Upper lobe of right lung (tissue), 1 donor: ENCODE measurements at places on chromosomes 6 and 20.

DNA sequence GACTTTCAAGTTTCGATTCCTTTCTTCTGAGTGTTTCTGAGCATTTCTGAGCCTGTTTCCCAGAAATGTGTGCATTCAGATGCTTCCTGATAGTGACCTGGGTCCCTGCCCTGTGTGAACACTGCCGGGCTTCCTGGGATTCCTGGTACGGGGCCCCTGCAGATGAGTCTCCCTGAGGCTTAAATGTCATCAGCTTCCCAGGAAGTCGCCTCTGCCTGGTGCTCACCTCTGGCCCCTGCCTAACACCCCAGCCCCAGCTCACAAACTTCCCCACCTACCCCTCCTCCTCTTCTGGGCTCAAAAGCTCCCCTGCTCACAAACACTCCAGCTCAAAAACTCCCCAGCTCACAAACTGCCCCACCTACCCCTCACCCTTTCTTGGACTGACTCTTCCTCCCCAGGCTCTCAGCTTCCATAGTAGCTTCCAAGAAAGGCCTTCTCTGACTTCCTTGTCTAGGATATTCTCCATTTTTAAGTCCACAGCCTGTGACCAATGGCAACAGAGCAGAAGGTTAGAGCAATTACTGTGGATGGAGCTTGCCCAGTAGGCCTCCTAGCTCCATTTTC, 42.0 kb downstream of the TGM2 start:
- no peaks in the 10 kb centered on the region for H3K36me3 ChIP-seq
- H3K27ac ChIP-seq = peak overlapping the region; percentile 62
- peaks cover 20% of the 10 kb centered on the region for H3K4me1 ChIP-seq

DNA sequence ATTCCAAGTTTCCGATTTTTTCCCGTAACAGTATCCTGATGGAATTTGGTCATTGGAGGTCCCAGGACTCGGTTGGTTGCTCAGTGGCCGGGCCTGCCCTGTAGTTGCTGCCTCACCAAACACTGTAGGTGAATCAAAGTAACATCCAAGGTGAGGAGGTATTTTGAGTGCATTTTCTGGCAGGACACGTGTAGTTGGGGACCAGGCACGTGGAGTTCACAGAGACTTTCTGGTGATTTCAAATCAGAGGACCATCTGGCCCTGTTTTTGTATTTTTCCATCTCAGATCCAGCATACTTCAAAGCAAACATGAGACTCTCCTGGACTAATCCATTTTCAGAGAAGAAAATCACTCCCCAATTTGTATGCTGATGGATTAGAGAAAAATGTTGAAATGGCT, 9.9 kb upstream of the DTD1 start:
- no peak for DNase-seq
- no peaks in the 10 kb centered on the region for H3K27me3 ChIP-seq
- no peak overlapping the region for H3K4me3 ChIP-seq
- H3K36me3 ChIP-seq = no peaks in the 10 kb centered on the region

- no peak overlapping the region for H3K4me3 ChIP-seq
- DNase-seq = no peak
- no peak overlapping the region for H3K27ac ChIP-seq
- no peaks in the 10 kb centered on the region for H3K4me1 ChIP-seq
- no peaks in the 10 kb centered on the region for H3K27me3 ChIP-seq
These were observed 356.7 kb downstream of the QKI start for GRCh38 chr6:163771180-163771579.

DNA sequence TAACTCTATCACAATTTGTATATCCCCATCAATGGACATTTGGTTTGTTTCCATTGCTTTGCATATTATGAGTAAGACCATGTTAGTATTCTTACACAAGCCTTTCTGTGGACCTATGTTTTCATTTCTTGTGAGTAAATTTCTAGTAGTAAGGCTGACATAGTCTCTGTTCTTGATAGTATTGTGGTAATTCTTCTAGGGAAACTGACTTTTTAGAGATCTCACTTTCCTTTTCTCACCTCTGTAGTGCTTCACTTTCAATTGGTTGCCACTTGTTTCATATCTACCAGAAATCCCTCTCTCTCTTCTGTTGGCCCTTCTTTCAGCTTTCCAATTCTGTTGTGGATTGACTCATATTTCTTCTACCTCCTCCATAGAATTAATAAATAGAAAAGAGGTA, 8.5 kb downstream of the ISM1 start:
- H3K36me3 ChIP-seq = no peaks in the 10 kb centered on the region
- H3K27me3 ChIP-seq = no peaks in the 10 kb centered on the region
- H3K4me1 ChIP-seq = no peaks in the 10 kb centered on the region
- DNase-seq = no peak

GRCh38 chr20:4866429-4866828, 134.9 kb downstream of the SLC23A2 start:
- H3K4me1 ChIP-seq = no peaks in the 10 kb centered on the region
- no peaks in the 10 kb centered on the region for H3K27me3 ChIP-seq
- H3K27ac ChIP-seq = no peak overlapping the region
- peaks cover 38% of the 10 kb centered on the region for H3K36me3 ChIP-seq

- no peak for DNase-seq
- H3K27ac ChIP-seq = no peak overlapping the region
- no peaks in the 10 kb centered on the region for H3K4me1 ChIP-seq
- no peak overlapping the region for H3K4me3 ChIP-seq
- no peaks in the 10 kb centered on the region for H3K27me3 ChIP-seq
These were observed 25.9 kb upstream of the TFAP2B start for GRCh38 chr6:50792771-50793170.

- H3K27ac ChIP-seq = no peak overlapping the region
- no peaks in the 10 kb centered on the region for H3K4me1 ChIP-seq
- H3K4me3 ChIP-seq = no peak overlapping the region
These were observed 54.5 kb downstream of the ADGRG6 start for GRCh38 chr6:142356201-142356883.
